Effector memory CD4-positive, alpha-beta T cell (primary cell): ENCODE measurements at places on chromosomes 5 and 9.

DNA sequence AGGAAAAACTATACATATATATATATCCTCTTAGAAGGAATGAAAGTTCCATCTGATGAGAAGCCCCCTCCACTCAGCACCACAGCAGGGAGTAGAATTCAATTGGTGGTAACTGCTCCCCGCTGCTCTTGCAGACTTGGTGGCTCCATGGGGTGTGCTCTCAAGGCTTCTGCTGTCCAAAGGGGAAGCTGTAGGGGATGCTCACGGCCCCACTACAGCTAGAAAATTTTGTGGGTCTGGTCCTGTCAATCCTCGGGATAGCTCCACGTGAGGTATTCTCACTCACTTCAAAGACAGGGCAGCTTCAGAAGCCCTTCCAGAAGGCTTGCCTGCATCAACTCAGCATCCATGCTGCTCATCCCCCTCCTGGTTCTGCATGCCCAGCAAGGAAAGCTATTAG lies 247.2 kb downstream of the CETN3 start:
- DNase-seq: no peak

DNA sequence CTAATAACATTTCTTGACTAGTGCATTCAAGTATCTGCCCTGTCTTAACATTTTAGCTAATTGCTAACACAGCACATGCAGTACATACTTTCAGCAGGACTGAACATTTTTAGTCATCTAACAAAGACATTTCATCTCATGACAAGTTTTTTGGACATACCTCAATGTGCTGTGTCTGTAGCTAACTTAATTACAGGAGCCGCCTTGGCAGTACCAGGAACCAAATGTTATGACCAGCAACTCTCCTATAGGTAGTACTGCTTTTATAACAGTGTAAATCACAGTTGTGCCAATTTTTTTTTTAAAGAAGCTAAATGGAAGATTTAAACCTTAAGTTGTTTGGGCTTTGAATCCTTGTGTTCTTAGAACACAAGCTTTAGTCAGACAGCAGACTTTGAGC lies 99.4 kb upstream of the SAP30L start:
- no peak for DNase-seq

DNA sequence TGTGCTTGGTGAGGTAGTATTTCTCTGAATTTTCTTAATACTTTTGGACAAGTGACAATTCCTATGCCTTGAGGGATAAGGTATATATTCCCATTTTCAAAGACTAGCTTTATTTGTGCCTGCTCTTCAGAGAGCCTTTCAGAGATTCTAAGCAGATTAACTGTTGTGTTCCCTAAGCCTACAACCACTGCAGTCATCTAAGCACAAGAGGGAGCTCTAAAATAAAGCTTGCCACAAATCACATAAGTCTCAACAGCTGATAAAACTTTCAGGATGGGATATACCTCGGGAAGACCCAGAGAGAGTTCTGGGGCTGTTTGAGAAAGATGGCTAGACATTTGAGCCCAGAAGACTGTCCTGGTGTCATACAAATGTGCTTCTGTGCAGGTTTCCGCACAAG lies 157.3 kb downstream of the CYLC2 start:
- DNase-seq: no peak

DNA sequence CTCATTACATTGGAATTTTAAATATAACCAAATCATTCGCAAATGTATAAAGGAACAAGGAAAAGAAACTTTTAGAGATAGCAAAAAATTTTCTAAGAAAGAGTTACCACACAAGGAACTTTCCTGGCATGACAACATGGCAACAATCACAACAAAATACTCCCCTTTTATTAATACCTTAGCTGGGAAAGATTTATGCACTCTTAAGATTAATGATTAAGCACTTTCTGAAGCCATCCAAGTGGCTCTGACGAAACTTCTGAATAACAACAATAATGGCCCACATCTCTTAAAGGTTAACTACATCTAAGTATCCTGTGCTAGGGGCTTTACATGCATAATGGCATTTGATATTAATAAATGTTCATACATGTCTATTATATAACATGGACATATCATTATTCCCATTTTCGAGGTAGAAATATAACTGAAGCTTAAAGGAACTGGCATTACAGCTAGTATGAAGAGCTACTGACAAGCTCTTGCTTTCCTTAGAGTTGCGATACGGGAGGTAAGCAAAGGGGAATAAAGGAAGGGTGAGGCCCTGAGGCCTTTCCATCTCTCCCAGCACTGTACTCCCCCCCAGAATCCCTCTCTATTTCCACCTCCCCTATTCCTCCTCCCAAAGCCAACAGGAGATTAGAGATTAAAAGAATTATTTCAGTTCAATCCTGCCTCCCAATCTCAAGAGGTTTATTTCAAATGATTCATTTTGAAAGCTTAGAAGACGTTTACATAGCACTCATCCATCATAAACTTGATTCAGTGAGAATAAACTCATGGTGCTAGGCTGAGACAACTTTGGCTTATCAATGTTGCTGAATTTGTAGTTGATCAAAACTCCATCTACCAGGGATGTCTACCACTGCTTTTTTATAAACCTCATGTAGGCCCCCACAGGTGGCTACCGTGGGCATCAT lies 9.6 kb downstream of the MTMR12 start:
- DNase-seq: no peak

GRCh38 chr9:83622433-83622938 lies 457 bp upstream of the IDNK start:
- no peak for DNase-seq

- DNase-seq: no peak
These were observed 76.3 kb upstream of the PTGER4 start for GRCh38 chr5:40603378-40603777.

- no peak for DNase-seq
These were observed 4.3 kb upstream of the TIFAB start for GRCh38 chr5:135456238-135457099.

DNA sequence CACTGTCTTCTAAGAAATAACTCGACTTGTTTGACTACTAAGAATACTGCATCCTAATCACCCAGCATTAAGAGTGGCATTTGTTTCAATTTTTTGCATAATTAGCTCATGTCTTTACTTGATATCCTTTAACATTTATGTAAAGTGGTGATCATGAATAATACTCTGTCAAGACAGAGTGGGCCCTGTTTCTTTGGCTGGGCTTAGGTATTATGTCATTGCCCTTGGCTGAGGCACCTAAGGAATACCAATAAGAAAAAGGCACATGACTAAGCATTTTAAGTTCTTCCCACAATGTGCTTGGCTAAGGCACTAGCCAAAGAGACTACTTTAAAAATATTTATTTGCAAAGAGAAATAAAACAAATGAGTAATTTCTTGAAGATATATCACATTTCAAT lies 308.1 kb downstream of the CTNND2 start:
- no peak for DNase-seq

DNA sequence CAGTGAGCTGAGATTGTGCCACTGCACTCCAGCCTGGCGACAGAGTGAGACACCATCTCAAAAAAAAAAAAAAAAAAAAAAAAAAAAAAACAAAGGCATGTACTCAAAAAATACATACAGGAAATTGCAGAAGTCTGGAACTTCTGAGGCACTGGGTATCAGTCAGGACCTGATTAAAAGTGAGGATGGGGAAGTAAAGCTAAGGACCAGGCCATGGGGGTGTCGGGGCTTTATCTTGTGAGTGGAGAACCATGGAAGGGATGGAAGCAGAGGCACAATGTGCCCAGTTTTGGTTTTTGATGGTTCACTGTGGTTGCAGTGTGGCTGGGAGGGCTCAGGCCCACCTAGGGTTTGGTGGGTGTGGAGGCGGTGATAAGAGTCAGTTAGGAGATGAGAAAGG lies 212.7 kb upstream of the PIK3R1 start:
- no peak for DNase-seq

GRCh38 chr9:70455993-70456704 lies 41.7 kb upstream of the KLF9 start:
- DNase-seq: no peak

DNA sequence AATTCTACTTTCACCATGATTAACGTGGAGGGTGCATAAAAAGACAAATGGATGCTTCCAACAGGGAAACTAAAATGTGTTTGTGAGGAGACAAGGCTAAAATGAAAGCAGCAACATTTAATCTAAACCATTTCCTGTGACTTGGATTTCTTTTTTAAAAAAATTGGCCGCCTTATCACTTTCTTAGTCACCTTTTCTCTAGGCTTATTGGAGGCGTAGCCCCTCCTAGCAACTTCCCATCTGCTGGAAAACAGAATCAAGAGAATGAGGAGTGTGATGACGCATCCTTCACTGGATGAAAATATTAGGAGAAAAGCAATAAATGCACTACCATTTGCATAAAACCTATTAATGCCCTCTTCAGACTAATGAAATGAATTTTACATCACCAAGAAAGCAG lies 791 bp upstream of the GPR150 start:
- DNase-seq: no peak

DNA sequence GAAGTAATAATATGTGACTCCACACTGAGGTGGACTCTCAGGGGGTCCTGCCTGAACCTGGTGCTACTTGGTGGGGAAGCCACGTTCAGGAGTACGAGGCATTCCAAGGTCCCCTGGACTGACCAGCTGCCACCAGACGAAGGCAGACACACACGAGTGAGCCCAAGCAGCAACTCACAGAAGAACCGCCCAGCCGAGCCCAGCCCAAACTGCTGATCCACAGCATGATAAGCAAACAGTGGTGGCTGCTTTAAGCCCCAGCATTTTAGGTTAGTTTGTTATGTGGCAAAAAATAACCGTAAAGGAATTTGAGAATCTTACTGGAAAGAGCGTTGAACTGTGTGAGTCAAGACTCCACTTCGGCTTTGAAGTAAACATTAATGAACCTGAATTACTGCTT lies 8.8 kb upstream of the LHX3 start:
- no peak for DNase-seq

GRCh38 chr5:141734501-141735229 lies 52.6 kb upstream of the ARAP3 start:
- no peak for DNase-seq

GRCh38 chr5:54626407-54626806 lies 108.8 kb downstream of the SNX18 start:
- DNase-seq: no peak

DNA sequence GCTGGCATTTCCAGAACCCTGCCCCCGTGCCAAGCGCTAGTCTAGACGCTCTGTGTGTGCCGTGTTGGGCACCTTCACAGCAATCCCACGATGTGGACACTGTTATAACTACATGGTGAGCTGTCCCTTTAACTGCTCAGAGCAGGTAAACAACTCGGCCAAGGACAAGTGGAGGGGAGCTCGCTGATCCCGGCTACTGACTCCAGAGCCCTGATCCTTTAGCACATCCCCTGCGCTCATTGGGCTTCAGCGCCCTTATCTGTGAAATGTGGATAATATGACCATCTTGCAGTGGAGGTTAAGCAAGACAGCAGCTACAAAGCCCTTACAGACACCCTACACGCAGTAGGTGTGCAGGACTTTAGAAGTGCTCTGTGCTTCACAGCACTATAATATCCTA lies 16.5 kb downstream of the ORM2 start:
- DNase-seq: no peak

DNA sequence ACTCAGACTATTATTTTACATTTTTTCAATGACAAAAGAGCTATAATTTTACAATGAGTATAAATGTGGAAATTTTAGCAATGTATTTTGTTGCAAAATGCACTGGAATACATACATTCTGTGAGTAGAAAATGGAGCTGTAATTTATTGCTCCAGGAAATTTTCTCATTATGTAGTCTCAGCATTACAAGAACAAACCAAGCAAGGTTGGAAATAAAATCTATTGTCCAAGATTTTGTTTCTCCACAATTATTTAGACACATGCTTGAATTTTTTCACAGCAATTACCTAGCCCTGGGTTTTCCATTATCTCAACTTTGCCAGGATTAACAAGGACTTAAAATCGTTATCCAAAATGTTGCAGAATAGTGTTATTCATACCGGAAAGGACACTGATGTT lies 820.1 kb downstream of the CDH12 start:
- DNase-seq: no peak

DNA sequence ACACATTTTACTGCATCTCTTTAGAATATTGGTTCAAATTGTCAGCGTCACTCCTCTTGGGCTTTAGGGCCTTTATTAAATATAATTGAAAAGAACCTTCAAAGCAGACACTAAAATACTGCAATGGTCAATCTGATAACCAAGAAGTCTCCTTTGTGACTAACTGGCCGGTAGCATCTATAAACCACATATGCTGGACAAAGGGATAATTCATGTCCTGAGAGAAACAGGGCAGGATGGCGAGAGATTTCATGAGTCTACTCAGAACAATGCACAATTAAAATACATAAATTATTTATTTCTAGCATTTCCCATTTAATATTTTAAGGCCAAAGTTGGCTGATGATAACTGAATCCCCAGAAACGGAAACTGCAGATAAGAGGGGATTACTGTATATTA lies 1083.4 kb upstream of the CDH18 start:
- no peak for DNase-seq

DNA sequence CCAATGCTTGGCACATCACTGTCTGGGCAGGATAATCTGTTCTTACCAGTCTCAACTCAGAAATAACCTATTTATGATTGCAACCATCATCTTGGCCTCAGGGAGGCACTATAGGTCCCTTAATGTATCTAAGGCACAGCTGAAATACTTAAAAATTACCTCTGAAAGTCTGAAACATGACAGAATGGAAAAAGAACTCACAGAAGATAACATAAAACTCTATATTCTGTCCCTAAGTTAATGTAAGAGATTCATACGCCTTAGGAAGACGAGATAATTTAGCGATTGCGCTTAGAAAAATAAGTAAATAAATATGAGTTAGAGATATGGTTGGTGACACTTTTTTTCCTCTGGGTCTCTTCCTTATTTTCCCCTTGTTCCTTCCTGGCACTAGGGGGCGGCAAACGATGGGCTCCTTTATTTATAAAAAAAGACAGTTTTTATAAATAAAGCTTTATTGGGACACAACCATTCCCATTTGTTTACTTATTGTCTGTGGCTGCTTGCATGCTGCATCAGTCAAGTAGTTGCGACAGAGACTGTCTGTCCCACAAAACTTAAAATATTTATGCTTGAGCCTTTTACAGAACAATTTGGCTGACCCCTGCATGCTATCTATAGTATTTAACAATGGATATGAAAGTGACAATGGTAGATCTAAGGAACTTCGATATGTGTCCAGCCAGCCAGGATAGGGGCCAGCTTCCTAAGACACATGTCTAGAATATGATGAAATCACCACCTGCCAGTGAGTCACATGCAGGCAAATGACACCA lies 79.6 kb downstream of the PDE4D start:
- DNase-seq: no peak

GRCh38 chr9:4243113-4243512 lies 56.8 kb downstream of the GLIS3 start:
- DNase-seq: no peak

- DNase-seq: no peak
These were observed 144.4 kb downstream of the FSTL4 start for GRCh38 chr5:133467826-133468463.

DNA sequence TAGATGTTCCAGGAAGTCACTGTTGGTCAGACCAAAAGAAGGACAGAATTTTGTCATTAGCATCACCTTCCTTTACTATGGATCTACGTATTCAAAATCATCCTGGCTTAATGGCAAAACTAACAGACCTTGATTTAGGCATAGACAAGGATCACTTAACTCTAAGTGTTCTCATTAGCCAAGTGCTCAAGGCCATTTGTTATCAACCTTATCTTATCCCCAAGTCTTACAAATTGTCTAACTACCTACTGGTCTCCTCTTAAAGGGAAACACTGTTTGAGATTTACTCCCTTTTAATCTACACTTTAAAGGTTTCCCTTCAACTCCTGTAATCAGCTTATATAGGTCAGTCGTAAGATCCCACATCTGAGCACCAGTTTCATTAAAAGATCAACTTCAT lies 1197.5 kb upstream of the C9orf72 start:
- DNase-seq: no peak
